ENCODE measurements at places on chromosomes 3 and 15.

DNA sequence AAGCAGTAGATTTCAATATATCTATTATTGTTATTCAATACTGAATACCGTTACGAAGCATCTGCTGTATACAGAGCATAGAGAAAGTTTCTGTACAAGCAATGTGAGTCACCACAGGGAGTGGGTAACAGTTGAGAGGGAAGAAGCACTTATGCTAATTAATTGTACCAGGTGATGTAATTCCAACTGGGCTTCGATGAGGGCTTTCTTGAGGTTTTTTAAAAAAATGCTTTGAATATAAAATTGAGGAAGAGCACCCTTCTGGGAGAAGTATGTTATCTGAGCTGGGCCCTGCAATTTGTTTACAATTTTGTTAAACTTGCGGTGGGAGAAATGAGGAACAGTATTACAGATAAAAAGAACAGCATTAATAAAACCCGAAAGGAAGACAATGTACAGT is 197.9 kb downstream of the TPRG1 start:
- DNase-seq = no peak

GRCh38 chr3:42014921-42015533 is 53.1 kb upstream of the ULK4 start:
- DNase-seq = no peak

GRCh38 chr3:188584162-188584529 is 430.2 kb downstream of the LPP start:
- no peak for DNase-seq

- DNase-seq = no peak
Observed at GRCh38 chr3:59751606-59752005, 701.8 kb upstream of the CFAP20DC start.
